ENCODE measurements at places on chromosomes 16 and 17.

DNA sequence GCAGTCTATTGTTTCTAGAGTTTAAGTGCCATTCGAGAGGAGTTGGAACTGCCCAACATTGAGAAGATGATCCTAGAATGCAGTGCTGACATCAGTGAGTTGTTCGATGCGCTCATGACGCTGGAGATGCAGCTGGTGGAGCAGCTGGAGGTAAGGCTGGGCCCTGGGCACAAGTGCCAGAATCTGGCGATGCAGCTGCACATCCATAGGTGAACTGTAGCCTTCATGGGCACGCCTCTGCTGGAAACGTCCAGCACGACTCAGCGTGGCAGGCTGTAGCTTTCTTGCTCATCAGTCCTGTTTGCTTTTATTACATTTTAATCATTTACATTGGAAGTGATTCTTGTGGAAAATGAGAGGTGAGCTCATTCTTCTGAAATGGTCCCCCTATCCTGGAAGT, 31.7 kb downstream of the DRC3 start:
- peak; percentile 18 for DNase-seq

DNA sequence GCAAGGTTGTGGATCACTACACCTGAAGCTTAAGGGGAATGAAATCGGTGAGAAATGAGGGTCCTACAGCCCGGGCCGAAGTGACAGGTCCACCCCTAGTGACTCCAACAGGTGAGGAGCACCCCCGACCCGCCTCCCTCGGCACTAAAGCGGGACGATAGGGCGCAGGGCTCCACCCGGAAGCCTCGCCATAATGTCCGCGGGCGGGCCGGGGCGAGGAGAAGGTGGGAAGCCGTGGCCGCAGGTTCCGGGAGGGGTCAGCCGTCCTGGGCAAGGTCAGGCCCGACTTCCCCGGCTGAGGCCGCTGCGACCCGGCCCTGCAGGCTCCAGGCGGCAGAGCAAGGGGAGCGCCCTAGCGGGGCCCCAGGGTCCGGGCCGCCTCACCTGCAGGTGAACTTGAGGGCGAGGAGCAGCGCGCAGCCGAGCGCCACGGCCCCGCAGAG, 543 bp downstream of the TXNDC11 start:
- no peak for DNase-seq

- no peak for DNase-seq
Observed at GRCh38 chr16:21264571-21265036, 13.5 kb downstream of the CRYM start.

GRCh38 chr16:27097800-27098230, 31.1 kb downstream of the C16orf82 start:
- no peak for DNase-seq

- DNase-seq: no peak
Observed at GRCh38 chr17:55722742-55723487, at the start of gene TMEM100. TMEM100 (minus strand) TSS chr17:55722864; CDS start chr17:55721070, 1,794 bp downstream.

DNA sequence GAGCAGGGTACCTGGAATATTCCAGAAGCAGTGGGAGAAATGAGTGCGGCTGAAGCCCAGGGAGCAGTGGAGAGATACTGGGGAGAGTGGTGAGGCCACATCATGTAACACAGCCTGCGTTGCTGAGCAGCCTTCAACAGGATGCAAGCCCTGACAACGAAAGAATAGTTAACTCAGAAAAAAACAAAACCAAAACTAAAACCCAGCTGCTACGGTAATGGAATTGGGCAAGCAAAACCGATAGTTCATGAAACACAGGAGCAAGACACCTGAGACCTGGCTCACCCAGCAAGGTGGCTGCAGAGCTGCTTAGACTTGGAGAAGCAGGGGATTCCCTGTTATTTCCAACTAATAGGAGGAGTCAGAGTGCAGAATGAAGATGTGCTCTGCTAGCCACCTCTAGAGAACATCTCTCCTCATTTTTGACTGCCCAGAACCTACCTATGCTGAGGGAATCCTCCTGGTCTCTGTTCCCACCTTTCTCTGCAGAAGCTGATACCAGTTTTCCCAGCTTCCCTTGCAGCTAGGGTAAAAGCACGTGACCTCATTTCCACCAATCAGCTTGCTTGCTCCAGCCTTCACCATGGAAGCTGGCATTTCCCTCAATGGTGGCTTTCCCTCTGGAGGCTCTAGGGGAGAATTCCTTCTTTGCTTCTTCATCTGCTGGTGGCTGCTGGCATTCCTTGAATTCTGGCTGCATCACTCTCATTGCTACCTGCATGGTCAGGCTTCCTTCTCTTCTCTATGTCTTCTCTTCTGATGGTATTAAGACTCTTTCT, 59.4 kb upstream of the XYLT1 start:
- no peak for DNase-seq

DNA sequence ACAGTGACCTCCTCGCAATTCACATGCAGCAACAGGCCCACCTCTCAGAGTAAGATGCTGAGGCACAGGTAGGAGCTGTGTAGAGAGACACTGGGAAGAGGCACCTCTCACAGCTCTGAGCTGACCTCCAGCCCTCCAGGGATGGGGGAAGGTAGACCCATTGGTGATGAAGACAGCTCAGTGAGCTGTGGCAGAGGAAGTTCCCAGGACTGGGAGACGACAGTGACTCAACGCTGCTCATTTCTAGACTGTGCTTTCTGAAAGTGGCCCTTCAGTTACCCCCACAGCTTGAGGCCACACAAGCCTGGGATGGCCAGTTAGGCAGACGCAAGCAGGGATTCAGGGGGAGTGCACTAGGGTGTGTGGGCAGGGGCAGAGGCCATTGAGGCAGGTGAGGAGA, 2073.2 kb downstream of the TP53TG3F start:
- no peak for DNase-seq

DNA sequence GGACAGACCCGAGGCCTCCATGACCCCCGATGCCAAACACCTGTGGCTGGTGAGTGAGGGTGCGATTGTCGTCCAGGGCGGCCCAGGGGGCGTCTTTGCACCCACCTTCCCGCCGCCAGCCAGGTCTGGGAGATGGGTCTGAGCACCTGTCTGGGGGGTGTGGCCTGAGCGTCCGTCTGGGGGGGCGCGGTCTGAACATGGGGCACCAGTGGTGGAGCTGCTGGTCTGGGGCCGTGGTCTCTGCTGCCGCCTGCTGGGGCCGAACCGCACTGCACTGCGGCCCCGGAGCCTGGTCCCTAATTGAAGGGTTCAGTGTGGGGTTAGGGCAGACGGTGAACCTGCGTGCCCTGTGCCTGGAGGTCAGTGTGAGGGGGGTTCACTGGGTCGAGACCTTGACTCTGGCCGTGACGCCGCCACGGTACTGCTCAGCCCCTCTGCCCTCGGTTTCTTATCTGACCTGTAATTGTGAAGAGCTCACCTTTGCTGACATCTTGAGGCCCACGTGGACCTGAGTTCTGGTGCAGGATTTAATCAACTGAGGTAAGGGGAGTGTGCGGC, 12.6 kb upstream of the TCF25 start:
- no peak for DNase-seq

- no peak for DNase-seq
Observed at GRCh38 chr16:69563605-69564580, 1.9 kb upstream of the NFAT5 start.

DNA sequence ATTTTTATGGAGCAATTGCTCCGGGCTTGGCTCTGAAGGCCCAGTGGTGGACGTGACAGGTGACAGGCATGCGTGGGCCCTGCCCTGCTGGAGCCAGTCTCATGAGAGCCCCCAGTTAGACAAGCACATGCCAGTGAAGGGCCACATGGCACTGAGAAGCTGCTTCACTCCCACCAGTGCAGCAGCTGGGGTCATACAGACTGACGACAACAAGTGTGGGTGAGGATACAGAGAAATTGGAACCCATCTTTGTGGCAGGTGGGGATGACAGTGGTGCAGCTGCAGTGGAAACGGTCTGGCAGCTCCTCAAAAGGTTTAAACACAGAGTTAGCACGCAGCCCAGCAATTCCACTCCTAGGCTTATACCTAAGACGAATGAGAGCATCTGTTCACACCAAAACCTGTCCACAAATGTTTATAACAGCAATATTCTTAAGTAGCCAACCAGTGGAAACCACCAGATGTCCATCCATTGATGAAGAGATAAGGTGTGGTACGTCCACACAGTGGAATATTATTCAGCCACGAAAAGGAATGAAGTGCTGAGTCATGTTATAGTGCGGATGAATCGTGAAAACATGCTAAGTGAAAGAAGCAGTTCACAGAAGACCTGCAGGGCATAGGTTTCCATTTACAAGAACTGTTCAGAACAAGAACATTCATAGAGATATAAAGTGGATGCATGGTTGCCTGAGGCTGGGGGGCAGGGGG, 12.5 kb upstream of the CIBAR2 start:
- DNase-seq: no peak

DNA sequence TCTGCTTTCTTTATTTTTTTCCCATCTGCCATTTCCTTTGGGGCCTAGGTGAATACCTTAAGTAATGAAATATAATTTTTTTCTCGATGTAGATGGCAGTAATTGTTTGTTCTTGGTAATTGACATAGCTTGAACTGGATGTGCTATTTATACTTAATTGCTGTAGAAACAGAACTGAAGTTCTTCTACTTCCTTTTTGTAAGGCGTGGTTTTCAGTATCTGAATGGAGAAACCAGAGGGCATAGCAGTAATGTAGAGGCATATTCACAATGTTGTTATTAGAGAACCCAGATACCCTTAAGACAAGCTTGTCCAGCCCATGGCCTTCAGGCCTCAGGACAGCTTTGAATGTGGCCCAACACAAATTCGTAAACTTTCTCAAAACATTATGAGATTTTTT, 16.4 kb downstream of the ATP6V0A1 start:
- no peak for DNase-seq

DNA sequence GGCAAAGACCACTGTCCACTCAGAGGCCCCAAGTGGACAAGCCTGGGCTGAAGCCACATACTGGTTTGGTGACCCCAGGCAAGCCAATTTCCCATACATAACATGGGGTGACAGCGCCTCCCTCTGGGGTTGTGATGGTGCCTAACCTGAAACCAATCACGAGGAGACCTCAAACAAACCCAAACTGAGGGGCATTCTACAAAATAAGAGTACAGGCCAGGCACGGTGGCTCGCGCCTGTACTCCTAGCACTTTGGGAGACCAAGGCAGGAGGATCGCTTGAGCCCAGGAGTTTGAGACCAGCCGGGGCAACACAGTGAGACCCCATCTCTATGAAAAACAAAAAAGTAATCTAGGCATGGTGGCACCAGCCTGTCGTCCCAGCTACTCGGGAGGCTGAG, 3.6 kb downstream of the P2RX5 start:
- DNase-seq: no peak

DNA sequence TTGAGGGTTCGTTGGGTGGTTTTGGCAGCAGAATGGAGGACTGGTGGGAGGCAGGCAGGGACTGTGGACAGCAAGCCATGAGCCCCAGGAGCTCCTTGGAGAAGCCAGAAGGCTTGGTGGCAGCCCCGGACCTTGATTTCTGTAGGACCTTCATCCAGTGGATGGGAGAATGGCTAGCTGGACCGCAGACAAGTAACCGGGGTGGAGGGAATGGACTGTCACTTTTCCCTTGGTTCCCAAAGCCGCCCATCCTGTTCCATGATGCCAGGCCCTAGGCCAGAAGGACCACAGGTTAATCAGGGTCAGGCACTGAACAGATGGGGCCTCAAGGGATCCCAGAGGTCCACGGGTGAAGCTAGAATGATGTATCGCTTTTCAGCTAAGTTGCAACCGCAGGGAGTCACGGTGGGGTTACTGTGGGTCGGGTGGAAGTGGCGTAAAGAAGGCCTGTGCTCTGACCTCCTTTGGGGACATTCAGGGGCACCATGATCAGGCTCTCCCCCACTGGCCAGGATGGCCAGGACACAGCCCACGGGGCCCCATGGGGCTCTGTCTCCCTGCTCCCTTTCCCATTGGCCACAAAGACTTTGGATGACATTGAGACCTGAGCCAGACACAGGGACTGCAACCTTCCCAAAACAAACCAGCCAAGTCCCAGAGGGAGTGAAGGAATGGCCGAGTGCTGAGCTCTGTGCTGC, 66.9 kb upstream of the MRTFB start:
- DNase-seq: no peak

DNA sequence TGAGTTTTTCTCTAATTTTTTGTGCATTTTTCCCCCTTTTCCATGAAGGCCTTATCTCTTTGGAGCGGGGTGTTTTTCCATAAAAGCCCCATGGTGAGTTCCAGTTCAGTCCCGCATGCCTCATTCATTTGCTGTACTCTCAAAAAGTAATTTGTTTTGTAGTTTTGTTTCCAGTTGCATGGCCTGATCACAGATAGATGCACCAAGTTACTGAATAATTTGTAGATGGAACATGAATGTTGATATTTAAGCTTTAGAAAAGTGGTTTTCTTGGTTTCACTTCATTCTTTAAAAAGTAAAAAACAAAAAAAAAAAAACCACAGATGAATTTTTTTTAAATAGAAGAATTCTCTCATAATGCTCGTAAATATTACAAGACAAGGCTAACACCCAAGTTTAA, 349.2 kb downstream of the BCAS3 start:
- no peak for DNase-seq

DNA sequence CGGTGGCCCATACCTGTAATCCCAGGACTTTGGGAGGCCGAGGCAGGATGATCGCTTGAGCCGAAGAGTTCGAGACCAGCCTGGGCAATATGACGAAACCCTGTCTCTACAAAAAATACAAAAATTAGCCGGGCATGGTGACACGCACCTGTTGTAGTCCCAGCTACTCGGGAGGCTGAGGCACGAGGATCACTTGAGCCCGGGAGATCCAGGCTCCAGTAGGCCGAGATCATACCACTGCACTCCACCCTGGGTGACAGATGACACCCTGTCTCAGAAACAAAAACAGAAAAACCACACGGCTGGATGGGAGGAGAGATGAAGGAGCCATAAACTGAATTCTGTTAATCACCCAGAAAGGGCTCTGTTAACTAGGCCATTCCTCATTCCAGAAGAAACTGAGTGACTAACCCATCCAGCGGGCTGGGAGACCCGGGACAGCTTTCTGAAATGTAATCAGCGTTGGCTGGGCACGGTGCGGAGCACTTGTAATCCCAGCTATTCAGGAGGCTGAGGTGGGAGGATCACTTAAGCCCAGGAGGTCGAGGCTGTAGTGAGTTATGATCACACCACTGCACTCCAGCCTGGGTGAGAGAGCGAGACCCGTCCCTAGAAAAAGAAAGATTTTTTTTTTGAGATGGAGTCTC, 641 bp upstream of the NT5C3B start:
- no peak for DNase-seq

DNA sequence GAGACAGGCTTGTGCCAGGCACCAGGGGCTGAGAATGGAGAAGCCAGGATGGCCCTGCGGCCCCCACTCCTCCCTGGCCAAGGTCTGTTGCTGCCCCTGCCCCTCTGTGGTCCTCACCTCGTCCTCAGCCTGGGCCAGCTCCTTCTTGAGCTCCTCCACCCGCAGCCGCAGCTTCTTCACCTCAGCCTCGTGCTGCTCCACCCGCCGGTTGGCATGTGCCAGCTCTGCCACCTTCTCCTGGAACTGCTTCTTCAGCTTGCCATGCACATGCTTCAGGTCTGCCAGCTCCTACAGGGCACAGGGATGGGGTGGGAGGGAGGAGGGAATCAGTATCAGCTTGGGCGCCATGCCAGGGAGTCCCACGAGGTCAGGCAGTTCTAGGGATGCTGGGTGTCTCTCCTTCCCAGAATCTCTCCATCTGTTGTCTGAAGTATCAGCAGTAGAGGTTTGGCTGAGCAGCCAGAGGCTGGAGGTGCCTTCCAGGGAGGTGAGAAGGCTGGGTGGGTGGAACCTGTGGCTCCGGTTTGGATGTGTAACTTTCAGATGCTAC, 20.1 kb downstream of the CCDC102A start:
- no peak for DNase-seq

GRCh38 chr16:4205971-4206370, 35.9 kb downstream of the SRL start:
- DNase-seq: no peak

Data from DMS79 treated with DMSO at 0.1 percent for 48 hours (cell line).